ENCODE measurements at places on chromosomes 7 and 10.
A peak's percentile ranks its signal among the peaks of the same experiment; 100 is the strongest.

DNA sequence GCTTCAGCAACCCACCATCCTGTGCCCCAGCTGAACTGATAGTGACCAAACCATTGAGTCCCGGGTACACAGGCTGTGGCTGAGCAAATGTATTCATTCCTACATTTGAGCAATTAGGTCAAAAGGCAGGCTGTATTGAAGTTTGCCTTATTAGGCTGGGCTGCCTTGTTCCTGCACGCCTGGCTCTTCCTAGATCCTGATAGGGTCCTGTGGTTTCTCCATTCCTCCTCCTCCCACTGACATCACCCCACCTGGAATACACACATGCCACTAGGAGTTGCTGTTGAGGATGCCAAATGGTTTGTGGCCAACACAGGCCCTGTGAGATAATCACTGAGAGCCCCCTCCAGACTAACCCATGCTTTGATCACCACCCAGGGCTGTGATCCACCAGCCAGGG lies 66.4 kb upstream of the FGFR2 start:
- DNase-seq, result no peak

- DNase-seq, result no peak
Observed at GRCh38 chr10:43754569-43755260, 106.0 kb upstream of the ZNF32 start.

DNA sequence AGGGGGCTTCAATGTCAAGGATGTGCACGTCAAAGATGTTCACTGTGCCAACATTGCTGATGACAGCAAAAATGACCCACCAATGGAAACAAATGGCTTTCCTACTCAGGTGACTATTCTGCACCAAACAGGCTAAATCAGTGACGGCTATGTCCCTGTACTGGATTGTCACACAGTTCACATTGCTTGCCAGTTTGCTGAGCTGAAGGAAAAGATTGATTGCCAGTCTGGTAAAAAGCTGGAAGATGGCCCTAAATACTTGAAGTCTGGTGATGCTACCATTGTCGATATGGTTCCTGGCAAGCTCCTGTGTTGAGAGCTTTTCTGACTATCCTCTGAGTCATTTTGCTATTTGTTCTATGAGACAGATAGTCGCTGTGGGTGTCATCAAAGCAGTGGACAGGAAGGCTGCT lies 202.2 kb upstream of the ETV1 start:
- peak; percentile 79 for DNase-seq

- no peak for DNase-seq
Observed at GRCh38 chr7:45979275-45980180, 58.5 kb upstream of the IGFBP3 start.

GRCh38 chr10:66259836-66260235 lies 666.0 kb upstream of the LRRTM3 start:
- no peak for DNase-seq

DNA sequence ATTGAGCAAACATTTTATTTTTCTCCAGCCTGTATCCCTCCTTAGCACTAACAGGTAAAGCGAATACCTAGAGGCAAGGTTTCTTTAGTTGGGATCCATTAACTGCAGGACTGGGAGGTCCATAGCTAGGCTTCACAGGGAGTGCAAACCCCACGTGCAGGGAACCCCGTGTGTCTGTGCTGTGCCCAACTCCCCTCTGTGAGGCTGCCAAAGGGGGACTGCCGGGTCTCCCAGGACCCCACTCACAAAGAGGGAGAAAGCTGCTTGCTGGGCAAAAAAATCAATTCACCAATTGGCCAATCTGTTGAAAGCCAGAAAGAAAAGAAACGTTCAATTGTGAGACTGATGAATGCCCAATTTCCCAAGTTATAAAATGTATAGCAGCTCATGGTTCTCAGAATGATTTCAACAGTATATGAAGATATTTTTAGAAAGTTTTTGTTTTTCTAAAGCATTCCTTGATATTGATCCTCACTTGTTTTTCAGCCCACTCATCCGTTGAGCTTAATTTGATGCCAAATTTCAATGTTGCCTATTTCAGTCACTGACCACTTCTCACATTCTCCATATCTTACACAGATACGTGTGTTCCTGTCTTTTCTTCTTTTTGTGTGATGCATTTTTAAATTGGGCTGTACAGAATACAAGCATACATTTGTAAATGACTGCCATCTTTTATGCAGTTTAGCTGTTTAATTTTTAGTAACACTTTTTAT lies 202.7 kb upstream of the PRSS58 start:
- DNase-seq, result no peak

GRCh38 chr7:144762853-144763252 lies 73.0 kb downstream of the TPK1 start:
- no peak for DNase-seq

GRCh38 chr10:73950155-73950948 lies 39.4 kb downstream of the PLAU start:
- DNase-seq, result no peak

- DNase-seq, result no peak
Observed at GRCh38 chr7:87934699-87935383, 790 bp downstream of the ADAM22 start.

DNA sequence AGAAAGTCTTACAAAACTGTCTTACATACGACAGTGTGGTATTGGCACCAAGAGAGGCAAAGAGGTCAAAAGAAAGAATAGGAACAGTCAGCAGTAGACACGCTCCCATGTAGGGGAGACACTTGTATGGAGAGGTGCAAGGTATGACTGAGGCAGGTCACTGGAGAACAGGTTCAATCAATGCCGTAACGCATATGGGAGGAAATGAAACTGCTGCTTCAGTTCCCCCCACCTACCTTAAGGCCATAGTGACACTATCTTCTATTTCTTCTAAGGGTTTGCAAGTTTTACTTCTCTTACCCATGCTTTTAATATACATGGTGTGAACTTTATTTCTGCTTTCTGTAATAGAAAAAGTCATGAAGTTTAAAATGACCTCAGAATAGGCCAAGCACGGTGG lies 5.5 kb upstream of the PITRM1 start:
- DNase-seq, result no peak

DNA sequence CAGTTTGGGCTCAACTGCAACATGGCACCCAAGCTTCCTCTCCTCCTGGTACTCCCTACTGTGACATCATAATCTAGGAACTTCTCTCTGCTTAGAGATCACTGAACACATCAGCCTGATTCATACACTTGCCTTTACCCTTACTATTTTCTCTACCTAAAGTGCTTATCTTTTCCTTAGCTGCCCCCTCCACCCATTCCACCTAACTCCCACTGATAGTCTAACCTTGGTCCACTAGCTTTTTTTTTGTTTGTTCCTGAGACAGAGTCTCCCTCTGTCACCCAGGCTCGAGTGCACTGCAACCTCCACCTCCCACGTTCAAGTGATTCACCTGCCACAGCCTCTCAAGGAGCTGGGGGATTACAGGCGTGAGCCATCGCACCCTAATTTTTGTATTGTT lies 15.9 kb downstream of the CUL2 start:
- peak; percentile 27 for DNase-seq

DNA sequence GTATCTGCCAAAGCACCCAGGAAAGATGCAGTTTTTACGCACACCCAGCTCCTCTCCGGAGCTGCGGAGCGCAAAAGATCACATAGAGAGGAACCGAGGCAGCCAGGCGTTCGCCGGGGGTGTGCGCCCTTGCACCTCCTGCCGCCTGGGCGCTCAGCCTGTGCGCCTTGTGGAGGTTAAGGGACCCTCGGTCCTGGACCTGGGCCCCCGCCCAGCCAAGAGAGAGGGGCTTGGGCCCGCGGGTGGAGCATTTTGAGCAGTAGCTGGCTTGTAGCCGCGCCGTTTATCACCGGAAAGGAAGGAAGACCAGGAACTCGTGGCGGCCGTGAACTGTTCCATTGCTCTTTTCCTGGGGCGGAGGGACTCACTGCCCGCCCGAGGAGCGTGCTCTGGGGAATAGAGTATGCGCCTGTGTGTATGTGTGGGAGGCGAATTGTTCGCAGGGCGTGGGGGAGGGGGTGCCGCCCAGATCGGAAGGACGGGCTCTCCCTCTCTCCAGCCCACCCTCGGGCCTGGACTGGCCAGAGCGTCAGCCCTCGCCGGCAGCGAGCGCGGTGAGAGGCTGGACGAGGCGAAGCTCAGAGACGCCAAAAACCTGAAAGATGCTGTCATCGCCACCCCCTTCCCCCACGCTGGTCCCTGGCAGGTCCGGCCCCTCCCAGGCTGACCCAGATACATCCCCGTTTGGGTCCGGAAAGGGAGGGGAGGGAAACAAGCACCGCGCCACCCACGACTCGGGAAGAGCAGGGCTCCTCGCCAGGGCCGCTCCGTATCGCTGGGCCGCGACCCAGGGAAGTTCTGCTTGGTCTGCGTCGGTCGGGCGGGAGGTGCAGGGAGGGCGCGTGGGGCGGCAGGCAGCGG lies 1.2 kb upstream of the WNT2 start:
- DNase-seq, result no peak

DNA sequence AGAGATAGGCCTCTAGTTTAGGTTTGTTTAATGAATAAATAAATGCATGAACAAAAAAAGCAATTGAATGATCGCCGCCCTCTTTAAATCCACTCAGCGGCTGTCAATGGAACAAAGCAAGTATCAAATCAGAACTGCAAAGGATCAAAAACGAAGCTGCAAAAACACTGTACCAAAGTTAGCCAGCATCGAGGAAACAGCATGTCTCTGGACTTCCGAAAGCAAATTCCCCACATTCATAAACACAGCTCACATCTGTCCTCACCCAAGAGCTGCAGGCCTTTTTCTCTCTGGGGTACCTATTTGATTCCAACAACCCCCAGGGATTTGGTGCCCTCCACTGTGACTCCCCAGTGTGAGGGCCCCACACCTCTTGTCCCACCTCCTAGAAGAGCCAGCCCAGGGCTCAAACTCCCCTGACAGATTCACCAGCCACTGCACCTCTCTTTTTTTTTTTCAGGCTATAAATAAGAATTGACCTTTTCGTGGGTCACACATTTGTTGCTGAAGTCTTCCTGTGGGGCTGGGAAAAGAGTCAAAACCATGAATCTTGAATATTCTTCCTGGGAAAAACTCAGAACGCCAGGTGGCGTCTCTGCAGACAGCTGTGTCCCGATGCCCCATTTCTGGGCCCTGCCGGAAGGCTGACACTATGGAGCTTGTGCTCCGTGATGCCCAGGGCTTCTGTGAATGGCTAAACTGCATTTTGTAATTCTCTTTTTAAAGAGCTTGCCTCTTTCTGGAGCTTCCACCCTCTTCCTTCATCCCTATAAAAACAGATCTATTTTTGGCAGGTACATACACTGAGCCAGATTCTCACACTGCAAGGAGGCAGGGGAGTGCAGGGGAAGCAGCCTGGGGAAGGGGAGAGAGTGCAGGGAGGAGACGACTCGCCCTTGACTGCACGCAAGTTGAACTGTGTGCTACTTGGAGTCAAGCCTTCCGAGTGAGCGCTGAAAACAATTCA lies 51.7 kb downstream of the HSPA12A start:
- no peak for DNase-seq

DNA sequence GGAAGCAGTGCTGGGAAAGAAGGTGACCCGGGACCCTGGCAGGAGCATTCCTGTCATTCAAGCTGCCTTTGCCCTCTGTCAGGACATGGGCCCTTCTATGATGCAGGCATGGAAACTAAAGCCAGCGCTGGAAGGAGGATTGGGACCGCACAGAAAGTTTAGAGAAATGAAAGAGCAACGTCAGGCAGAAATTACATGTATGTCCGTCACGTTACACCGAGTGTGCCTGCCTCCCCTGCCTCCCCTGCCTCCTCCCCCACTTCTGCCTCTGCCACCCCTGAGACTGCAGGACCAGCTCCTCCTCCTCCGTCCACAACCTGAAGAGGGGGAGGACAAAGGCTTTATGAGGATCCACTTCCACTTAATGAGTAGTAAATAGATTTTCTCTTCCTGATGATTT lies 13.9 kb upstream of the PWWP2B start:
- no peak for DNase-seq

DNA sequence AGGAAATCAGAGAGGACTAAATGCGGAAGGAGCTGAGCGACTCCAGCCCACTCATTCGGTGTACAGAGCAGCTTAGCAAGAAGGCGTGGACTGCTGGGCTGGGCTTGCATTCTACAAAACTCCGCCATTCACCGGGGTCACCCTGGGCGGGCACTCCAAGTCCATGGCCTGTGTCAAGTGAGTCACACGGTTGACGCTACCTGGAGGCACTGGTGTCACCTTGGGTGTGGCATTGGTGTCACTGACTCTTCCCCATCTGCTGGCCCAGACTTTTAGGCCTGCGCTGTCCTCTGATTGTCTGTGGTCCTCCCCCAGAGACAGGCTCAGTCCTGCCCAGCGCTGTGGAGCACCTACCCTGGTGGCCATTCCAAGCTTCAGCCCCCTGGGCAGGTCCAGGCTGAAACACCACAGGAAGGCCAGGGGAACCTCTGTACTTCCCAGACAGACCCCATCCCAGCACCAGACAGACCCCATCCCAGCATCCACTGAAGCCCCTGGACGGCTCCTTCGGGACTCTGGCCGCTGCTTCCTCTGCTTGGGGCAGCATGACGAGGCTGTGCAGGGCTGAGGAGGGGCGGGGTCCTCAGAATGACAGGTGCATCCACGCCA lies 30.6 kb upstream of the CNPY1 start:
- no peak for DNase-seq

DNA sequence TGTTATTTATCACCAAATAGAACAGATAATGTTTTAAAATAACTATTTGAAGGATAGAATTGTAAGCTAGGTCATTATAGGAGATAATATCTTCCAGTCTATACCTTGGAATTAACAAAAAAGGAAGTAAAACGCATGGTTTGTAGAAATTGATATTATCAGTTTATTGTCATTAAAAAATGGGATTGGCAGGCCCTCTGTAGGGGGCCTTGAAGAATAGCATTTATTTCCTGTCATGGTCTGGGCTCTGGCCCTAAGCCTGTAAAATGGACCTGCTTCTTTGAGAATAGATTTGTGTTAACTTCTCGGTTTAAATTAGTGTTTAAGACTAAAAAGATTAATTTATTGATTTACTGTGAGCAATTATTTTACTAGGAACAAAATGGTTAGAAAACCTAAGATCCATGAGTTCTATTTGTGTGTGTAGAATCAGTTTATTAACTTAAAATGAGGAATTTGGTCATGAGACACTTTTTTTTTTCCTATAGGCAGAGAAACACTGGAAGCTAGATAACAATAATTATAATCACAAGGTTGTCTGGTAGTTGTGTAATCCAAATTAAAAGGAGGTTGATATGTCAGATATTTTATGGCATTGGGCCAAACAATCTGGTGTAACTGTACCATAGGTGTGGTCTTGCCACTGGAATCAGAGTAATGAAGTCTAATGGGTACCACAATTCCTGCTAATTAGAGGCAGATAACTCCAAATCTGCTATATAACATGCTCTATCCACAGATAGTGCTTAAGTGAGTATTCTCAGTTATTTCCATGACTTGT lies 197.4 kb upstream of the FOXP2 start:
- no peak for DNase-seq

GRCh38 chr10:51235865-51236264 lies 161.6 kb downstream of the PRKG1 start:
- no peak for DNase-seq
